ENCODE measurements at places on chromosomes 2 and 18. TPM values are rescaled to one million over a fixed set of nuclear protein-coding genes. Genes with fewer than 3 reads are reported as not detected.

Gene ANKRD30B
- total RNA-seq, result 0.05 TPM

GRCh38 chr18:37764541-37765288 is 199.1 kb upstream of the CELF4 start:
- ATAC-seq, result peak; percentile 43

Gene CIDEA
- total RNA-seq, result not detected

DNA sequence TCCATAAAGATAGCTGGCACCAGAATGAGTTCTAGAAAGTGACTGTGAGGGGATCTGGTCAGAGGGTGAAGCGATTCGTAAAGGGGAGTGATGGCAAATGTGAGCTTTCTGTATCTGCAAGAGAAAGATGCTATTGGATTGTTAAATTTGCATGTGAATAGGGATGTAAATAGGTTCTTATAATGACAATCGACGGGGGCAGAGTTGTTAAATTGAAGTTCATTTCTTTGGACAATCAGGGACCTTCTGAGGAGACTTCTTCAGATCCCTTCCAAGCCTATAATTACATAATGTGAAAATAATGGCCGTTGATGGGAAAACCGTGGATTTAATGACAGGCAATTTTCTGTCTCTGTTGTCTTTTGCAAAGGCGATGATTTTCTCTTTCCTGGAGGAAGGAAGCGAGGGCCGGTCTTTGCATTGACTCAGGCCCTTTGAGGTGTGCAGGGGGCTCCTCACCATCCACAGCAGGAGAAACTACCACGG is 52.2 kb upstream of the TMEM18 start:
- ATAC-seq, result peak; percentile 58

Gene DNAJC5G
- not detected for total RNA-seq

- ATAC-seq, result no peak
These were observed 164.4 kb downstream of the DDX1 start for GRCh38 chr2:15756011-15756550.

Gene PLEKHH2
- 1.1 TPM for total RNA-seq

GRCh38 chr2:43486603-43487002 is 109.2 kb downstream of the THADA start:
- no peak for ATAC-seq

DNA sequence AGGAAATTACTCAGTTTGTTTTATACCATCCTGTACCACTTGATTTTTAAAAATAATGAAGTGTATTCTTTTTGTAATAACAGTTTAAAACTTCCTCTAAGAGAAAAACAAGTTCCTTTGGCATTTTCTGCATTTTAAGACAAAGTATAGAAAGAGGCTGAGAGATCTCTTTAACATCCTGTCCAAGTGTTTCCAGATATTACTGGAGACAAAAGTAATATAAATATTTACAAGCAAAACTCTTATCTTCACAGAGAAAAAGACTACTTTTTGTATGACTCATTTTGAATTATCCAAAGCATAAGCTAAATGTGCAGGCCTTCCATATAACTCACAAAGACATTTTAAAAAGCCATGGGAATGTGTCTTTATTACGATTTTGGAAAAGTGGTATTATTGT is 221.1 kb downstream of the RDH14 start:
- no peak for ATAC-seq

DNA sequence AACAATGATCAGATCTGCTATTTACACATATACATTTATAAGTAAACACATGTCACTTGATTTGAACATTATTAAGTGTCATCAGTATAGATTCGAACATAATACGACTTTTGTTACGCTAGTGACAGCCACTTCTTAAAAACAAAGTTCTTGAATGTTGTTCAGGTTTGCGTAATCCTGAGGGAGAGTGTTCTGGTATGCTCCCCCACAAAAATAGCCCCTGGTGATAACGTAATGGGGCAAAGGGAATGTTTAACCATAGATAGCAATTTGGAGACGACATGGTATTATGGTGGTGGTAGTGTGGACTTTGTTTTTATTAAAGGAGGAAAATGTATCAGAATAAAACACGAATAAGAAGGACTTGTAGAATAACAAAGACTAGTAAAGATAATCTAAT is 90.6 kb downstream of the PLEKHM3 start:
- no peak for ATAC-seq

DNA sequence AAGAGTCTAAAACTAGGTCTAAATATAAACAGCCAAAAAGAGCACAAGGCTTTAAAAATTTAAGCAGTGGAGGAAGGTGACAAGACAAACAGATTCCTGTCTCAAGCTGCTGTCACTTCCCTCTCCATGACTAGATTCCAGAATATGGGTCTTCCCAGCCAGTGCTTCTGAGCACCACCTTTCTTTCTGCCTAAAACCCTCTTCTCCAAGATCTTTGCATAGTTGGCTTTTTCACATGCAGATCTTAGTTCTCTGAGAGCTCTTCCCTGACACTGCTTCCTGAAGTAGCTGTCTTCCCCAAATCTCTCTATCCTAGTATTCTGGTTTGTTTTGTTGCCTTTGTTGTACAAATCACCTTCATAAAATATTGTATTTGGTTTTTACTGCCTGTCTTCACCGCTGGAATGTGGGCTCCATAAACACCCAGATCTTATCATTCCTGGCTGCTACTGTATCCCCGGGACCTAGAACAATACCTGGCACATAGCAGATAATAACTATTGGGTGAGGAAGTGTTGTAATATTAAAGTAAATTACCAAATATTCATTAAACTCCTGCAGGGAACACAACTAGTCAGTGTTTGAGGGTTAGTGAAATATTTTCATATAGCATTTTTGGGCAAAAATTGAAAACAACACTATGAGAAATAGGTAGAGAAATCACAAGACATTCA is 150.2 kb downstream of the CCDC85A start:
- ATAC-seq, result no peak

Gene ACVR1C
- total RNA-seq, result 0.31 TPM

GRCh38 chr2:44119878-44120277 is 48.8 kb upstream of the PPM1B start:
- ATAC-seq, result no peak

Gene ABCG5
- 0.05 TPM for total RNA-seq

GRCh38 chr2:207926989-207927300 is 98.4 kb downstream of the PLEKHM3 start:
- ATAC-seq, result no peak

- ATAC-seq, result no peak
These were observed 87.9 kb upstream of the FHL2 start for GRCh38 chr2:105486762-105487141.

Gene MAP3K19
- 0.34 TPM for total RNA-seq

- peak; percentile 64 for ATAC-seq
These were observed 41.9 kb upstream of the TANC1 start for GRCh38 chr2:158926478-158926948.

Gene DPP4
- total RNA-seq, result 0.38 TPM

DNA sequence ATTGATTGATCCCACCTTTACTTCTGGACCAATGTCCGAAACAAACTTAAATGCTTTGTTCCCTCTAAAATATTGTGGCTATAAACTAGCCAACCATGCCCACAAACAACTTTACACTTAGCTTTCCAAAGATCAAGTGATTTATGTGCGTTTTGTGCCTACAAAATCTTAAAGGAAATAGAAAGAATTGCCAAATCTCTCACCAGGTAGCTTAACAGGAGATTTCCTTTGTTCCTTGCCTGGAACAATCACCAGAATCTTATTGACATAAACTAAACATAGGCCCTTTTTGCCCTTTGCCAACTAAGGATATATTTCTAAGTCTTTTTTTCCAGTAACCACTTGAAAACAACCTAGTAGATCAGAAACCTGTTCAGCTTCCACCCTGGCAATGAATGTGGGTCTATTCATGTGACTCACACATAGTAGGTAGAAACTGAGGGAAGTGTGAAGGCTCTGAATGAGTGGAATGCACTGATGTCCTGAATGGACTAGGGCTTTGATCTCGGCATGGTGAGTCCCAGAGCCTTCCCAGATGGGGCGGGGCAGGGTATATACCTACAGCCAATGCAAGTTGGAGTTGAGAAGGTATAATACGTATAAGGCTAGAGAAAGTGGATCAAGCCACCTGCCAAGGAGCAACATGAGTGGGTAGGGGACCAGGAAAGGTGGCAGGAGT is 94.6 kb upstream of the PPP1CB start:
- ATAC-seq, result no peak

GRCh38 chr18:58761970-58762780 is 90.9 kb downstream of the MALT1 start:
- ATAC-seq, result no peak

Gene NCKAP5
- 6.9 TPM for total RNA-seq

- ATAC-seq, result no peak
These were observed 21.4 kb upstream of the MTA3 start for GRCh38 chr2:42547014-42547413.

GRCh38 chr18:22601481-22601880 is 183.8 kb upstream of the CTAGE1 start:
- no peak for ATAC-seq

DNA sequence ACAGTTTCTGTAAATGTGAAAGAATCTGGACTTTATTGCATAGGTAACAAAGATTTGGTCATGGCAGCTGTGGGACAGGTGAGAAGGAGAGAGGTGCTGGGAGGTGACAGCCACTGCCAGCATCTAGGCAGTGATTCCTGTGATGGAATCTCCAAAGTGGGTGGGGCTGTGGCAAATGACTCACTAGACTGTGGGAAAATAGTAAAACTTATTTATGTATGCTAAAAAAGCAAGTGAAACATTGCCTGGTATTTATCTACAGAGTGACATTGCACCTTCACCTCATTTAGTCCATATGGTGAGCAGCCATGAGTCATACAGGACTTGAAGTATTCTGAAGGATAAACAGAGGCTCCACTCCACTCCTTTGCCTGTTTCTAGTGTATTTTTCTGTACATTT is 145.3 kb upstream of the MEX3C start:
- peak; percentile 96 for ATAC-seq

Gene PPP1R1C
- total RNA-seq, result 0.19 TPM

Gene ANAPC1
- 59.3 TPM for total RNA-seq

DNA sequence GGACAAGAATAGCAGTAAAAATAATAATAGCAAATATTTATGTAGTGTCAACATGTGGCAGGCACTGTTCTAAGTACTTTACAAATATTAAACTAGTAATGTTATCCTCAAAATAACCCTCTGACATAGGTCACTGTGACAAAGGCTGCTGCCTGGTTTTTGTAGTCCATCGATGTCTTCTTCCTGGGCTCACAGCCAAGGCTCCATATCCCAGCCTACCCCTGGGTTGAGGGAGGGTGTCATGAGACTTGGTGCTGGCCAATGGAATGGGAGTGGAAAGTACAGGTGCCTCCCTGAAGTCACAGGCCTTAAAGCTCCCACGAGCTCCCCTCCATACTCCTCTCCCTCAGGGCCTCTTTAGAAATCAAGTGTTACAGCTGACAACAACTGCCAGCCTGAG is 159.3 kb downstream of the CYRIA start:
- peak; percentile 44 for ATAC-seq

DNA sequence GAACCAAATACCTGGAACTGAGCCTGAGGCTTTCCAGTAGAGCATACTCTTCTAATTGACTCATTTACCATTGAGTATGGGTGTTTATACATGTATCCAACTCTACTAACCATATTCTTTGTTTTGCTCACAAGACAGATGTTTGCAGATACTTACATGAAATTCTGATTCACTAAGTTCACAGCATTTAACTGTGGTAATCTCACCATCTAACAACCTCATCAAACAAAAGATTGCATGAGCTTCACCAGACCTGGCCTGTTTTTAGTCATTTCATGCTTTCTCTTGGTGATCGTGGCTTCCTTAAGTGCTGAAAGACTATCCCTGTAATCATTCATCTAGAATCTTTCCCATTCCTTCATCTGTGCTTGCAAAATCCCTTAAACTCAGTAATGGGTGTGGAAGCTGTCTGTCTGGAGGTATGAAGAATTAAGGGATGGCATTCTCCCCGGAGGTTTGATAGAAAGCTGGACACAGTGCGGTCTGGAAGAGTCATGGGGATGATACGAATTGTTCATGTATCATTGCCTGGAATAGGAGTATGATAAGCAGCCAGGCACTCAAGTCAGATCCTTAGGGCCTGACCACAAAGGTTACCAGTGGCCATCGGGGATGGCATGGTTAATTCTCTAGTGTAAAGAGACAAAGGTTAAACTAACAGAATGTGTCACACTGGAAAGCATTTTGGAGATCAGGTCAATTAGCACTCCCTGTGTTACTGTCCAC is 42.0 kb upstream of the IL1R1 start:
- ATAC-seq, result no peak

DNA sequence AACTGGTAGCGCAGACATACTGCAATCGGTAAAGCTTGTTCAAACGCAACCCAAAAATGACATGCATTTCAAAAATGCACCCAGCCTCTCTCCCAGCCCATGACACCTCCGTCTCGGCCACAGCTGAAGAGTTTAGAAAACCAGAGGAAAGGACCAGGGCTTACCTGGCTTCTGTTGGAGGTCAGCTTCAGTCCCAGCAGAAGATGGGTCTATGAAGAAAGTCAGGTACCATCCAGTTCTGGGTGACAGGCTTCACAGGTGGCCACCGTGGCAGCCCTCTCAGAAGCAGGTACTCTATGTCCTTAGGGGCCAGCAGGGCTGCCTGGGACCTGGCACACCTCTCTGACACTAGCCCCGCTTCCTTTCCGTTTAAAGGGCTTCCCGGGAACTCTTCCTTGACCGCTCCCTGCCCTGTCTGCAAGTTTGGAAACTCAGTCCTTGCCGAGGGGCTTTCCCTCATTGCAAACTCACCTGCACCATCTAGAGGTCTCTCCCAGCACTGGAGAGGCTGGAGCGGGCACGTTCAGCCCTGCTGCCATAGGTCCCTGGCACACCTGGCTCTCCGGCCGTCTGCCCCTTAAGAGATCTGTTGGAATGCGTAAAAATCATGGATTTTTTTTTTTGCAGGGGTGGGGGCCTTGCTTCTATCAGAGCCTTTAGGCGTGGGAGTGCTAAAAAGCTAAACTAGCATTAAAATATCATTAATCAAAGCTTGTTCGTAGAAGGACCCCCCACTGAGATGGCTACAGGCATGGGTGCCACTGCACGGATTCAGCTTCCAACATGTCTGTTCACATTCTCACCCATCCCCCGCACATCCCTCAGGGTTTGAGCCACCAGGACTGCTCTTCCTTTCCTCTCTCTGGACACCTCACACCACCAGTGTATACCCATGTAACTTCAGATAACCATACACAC is at the start of gene EDAR:
Gene EDAR, minus strand, starts transcription at position 425 of the 918 bp plus-strand sequence. CDS start 58,206 bp downstream, outside the sequence.
- peak; percentile 93 for ATAC-seq

DNA sequence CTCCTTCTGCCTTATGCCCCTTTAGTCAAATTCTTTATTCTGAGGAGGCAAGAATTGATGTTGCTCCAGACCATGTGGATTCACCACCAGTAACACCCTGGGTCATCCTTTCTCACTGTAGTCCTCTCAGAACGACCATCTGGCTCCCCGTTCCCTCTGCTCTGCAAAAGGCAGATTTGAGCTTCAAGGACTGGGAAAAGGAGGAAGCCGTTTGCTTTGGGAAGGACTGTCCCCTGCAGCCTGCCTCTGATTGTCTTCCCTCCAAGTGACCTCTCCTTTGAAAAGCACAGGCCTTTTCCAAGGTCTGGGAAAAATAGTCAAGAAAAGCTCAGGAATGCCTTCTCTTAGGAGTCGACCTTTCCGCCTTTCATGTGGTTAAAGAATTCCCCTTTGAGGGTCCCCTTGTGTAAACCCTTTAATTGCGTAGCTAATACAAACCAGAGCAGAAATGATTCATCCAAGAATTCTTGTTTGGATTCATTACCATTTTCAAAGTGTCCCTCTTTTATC is 130.1 kb upstream of the COPS8 start:
- no peak for ATAC-seq
